B cell (primary cell): ENCODE measurements at places on chromosomes 11 and 22.

GRCh38 chr11:66637557-66638176, 836 bp upstream of the RBM4 start:
- H3K4me1 ChIP-seq = peaks cover 43% of the 10 kb centered on the region
- H3K27me3 ChIP-seq = no peaks in the 10 kb centered on the region
- peaks cover 45% of the 10 kb centered on the region for H3K36me3 ChIP-seq
- peak overlapping the region; percentile 95 for H3K4me3 ChIP-seq
- H3K27ac ChIP-seq = peak overlapping the region; percentile 70

- H3K36me3 ChIP-seq = no peaks in the 10 kb centered on the region
- H3K27me3 ChIP-seq = peaks cover 22% of the 10 kb centered on the region
- H3K4me3 ChIP-seq = peak overlapping the region; percentile 66
- peaks cover 48% of the 10 kb centered on the region for H3K4me1 ChIP-seq
- H3K27ac ChIP-seq = no peak overlapping the region
Measured at GRCh38 chr22:33919391-33920196, 682 bp downstream of the LARGE1 start.

DNA sequence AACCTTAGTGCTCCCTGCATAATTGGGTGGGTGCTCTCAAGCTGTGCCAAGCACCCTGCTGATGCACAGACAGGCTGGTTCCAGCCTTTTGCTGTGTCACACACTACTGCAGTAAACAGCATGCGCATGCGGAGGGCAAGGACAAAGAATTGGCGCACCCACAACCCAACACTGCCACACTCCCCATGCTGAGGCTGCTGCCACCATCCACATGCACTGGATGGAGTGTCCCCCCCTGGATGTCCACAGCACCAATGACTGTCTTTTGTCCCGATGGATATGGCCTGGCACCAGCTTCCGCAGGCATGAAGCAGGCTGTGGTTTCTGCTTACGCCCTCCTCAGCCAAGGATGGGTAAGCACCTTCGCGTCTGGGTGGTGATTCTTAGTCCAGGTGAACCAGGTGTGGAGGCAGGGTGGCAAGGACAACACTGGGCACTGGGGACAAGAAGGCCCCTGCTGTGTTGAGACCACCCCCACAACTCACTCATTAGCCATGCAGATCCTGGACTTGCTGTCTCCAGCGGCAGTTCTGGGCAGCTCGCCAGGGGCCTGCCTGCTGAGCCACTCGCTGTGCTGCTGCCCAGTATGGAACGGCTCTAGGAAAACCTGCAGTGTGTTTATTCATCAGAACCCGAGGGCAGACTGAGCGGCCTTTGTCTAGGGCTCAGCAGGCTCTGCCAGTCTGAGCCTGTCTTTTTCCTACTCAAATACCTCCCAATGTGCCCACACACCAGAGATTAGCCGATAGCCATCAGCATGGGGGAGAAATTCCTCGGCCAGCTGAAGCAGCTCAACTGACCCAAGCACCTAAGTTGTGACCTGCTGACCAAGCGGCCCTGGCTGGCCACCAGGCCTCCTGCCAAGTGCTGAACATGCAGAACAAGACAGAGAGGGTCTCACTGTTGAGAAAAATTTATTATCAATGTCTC, 8.2 kb upstream of the NAP1L4 start:
- no peak overlapping the region for H3K27ac ChIP-seq
- DNase-seq = no peak
- no peak overlapping the region for H3K4me3 ChIP-seq
- no peaks in the 10 kb centered on the region for H3K36me3 ChIP-seq
- H3K4me1 ChIP-seq = no peaks in the 10 kb centered on the region
- no peaks in the 10 kb centered on the region for H3K27me3 ChIP-seq

DNA sequence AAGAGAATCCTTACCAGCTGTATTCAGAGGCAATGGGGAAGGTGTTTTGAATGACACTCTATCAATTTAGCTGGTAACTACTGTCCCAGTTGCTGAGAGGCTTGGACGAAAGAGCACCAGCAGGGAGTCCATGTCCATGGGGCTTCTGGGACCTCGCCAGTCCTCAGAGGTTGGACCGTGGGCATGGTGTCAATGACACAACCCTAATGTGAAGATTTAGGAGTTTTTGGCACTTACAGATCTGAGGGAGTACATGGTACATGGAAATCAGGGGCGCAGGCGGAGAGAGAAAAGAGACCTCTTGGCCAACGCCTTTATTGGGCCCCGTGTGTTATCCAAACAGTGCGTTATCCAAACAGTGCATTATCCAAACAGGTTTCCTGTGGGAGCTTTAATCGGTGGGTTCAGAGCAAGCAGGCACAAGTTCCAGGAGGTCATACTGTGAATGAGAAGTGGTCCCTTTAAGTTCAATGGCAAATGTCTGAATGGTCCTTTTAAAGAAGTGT, 169.1 kb upstream of the B3GAT1 start:
- H3K4me1 ChIP-seq = peaks cover 39% of the 10 kb centered on the region
- no peaks in the 10 kb centered on the region for H3K36me3 ChIP-seq
- DNase-seq = no peak
- no peak overlapping the region for H3K27ac ChIP-seq

DNA sequence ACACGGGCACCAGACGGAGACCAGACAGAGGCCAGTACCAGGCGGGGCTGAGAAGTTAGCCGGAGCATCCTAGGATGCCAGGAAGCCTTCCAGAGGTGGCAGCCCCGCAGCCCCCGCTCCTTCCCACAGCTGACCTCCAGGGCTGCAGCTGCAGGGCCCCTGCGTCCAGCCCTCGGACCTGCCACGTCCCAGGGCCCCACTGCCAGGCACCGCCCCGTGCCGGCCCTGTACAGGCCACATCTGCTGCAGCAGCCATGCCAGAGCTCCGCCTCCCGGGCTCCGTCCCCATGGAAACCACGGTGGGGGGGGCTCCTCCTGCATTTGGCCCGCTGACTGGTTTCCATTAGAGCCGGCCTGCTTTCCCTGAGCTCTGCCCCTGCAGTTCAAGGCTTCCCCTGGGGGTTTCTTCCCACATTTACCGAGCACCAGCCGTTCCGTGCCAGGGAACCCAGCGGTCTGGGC, 62.5 kb upstream of the PPARA start:
- no peak overlapping the region for H3K27ac ChIP-seq
- H3K4me3 ChIP-seq = no peak overlapping the region
- no peaks in the 10 kb centered on the region for H3K36me3 ChIP-seq
- no peaks in the 10 kb centered on the region for H3K4me1 ChIP-seq
- no peaks in the 10 kb centered on the region for H3K27me3 ChIP-seq
- DNase-seq = no peak

- no peak for DNase-seq
- no peak overlapping the region for H3K27ac ChIP-seq
- H3K27me3 ChIP-seq = no peaks in the 10 kb centered on the region
- no peaks in the 10 kb centered on the region for H3K36me3 ChIP-seq
- H3K4me1 ChIP-seq = no peaks in the 10 kb centered on the region
Measured at GRCh38 chr11:11810764-11811726, 30.7 kb upstream of the USP47 start.

DNA sequence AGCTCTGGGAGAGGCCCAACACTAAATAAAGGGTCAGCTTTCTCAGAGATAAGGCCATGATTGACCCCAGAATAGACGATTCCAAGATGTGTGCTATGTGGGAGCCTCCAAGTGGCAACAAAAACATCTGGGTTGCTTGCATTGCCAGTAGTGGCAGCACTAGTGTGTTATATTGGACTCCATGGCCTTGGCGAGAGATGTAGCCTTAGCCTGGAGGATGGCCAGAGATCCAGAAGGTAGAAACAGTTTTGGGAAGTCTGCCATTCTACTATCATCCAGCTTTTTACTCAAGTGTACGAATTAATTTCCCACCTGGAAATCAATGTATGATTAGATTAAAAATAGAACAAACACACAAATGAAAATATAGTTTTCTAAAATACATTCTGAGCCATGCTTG, 3.0 kb downstream of the OR8D4 start:
- no peaks in the 10 kb centered on the region for H3K36me3 ChIP-seq
- no peak for DNase-seq
- H3K27ac ChIP-seq = no peak overlapping the region
- no peaks in the 10 kb centered on the region for H3K4me1 ChIP-seq
- no peak overlapping the region for H3K4me3 ChIP-seq
- H3K27me3 ChIP-seq = no peaks in the 10 kb centered on the region

- no peak overlapping the region for H3K27ac ChIP-seq
- H3K36me3 ChIP-seq = no peaks in the 10 kb centered on the region
- no peaks in the 10 kb centered on the region for H3K27me3 ChIP-seq
- peak; percentile 43 for DNase-seq
- no peak overlapping the region for H3K4me3 ChIP-seq
- no peaks in the 10 kb centered on the region for H3K4me1 ChIP-seq
Measured at GRCh38 chr11:69801513-69802335, 17.5 kb downstream of the FGF3 start.

DNA sequence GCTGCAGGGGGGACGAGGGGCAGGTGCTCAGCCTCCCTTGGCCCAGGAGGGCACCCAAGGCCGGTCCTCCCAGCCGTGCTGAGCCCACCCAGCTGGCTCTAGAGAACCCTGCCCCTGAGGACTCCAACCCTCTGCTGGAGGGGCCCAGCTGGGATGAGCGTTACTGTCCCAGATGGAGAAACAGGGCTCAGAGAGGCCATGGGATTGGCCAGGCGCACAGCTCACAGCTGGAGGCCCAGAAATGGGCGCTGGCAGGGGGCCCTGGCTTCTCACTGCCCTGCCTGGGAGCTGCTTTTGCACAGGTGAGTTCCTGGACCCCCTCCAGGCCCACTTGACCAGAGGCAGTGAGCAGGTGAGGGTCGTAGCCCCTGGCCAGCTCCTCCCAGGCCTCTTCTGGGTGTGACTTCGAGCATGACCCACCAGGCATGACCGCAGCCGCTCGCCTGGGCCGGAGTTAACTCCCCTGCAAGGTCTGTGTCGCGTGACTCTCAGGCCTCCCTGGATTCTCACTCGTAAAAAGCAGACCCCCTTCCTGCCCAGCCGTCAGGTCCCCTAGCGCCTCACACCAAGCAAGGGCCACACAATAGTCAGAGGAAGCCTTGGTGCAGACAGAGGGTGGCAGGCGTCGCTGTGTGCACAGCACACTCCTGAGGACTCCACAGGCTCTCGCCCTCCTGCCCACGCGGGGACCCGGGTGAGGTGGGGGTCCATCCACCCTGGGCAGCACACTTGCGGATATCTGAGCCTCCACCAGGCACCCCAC, 19.7 kb upstream of the IL17REL start:
- H3K4me1 ChIP-seq = peaks cover 24% of the 10 kb centered on the region
- H3K27me3 ChIP-seq = peaks cover 13% of the 10 kb centered on the region
- no peaks in the 10 kb centered on the region for H3K36me3 ChIP-seq
- H3K27ac ChIP-seq = no peak overlapping the region
- no peak for DNase-seq

DNA sequence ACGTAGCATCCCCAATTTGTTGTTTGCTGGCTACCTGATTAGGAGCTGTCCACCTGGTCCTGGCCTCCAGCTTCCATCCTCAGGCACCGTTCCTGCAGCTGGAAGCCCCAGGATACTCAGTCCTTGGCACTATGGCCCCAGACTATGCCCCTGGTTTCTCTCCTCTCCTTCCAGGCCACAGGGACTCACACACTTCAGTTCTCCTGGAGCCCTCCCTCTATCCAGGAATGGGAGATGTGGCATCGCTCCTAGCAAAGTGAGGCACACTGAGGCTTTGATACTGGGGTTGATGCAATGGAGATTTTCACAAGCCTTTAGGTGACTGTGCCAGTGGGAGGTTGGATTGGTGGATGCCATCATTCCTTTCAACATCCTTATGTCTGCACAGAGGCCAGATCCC, 142.8 kb upstream of the B3GAT1 start:
- no peak overlapping the region for H3K4me3 ChIP-seq
- H3K27me3 ChIP-seq = peaks cover 2% of the 10 kb centered on the region
- no peaks in the 10 kb centered on the region for H3K36me3 ChIP-seq
- no peak overlapping the region for H3K27ac ChIP-seq

DNA sequence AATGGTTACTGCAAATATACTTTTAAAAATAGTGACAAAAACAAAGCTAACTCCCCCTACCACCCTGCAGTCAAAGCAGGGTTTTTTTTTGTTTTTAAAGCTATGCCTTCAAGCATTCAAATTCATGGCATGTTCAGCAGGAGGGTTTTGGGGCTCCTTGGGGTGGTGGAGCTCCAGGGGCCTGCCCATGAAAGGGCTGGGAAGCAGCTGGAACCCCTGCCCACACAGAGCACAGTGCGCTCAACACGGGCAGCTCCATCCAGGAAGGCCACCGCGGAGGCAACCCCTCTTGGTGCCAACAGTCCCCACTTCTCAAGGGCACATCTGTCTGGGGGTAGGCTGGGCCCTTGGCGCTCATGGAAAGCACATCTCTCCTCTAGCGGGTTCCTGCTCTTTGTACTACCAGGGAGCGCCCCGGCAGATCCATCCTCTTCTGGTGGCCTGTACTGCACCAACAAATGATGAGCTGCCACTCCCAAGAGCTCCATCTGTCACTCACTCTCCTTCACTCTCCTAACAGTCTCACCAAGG, 16.6 kb upstream of the PHLDA2 start:
- no peak overlapping the region for H3K27ac ChIP-seq
- peaks cover 7% of the 10 kb centered on the region for H3K36me3 ChIP-seq
- H3K4me3 ChIP-seq = no peak overlapping the region
- no peaks in the 10 kb centered on the region for H3K27me3 ChIP-seq

- H3K4me1 ChIP-seq = no peaks in the 10 kb centered on the region
- H3K4me3 ChIP-seq = no peak overlapping the region
- no peaks in the 10 kb centered on the region for H3K36me3 ChIP-seq
- no peak for DNase-seq
- no peaks in the 10 kb centered on the region for H3K27me3 ChIP-seq
Measured at GRCh38 chr11:118462178-118462577, 25.9 kb downstream of the KMT2A start.

- H3K27ac ChIP-seq = peak overlapping the region; percentile 97
- peak; percentile 93 for DNase-seq
- peaks cover 20% of the 10 kb centered on the region for H3K4me1 ChIP-seq
- H3K4me3 ChIP-seq = peak overlapping the region; percentile 73
- no peaks in the 10 kb centered on the region for H3K27me3 ChIP-seq
Measured at GRCh38 chr22:30265823-30266444, 717 bp downstream of the OSM start.

- no peak overlapping the region for H3K27ac ChIP-seq
- no peaks in the 10 kb centered on the region for H3K4me1 ChIP-seq
- no peaks in the 10 kb centered on the region for H3K27me3 ChIP-seq
- H3K36me3 ChIP-seq = no peaks in the 10 kb centered on the region
- DNase-seq = no peak
- no peak overlapping the region for H3K4me3 ChIP-seq
Measured at GRCh38 chr22:43044290-43044712, 29.4 kb upstream of the PACSIN2 start.

- H3K4me1 ChIP-seq = no peaks in the 10 kb centered on the region
- H3K4me3 ChIP-seq = no peak overlapping the region
- H3K36me3 ChIP-seq = no peaks in the 10 kb centered on the region
- no peak for DNase-seq
- no peaks in the 10 kb centered on the region for H3K27me3 ChIP-seq
- H3K27ac ChIP-seq = no peak overlapping the region
Measured at GRCh38 chr11:106917973-106918372, 100.3 kb downstream of the GUCY1A2 start.
